ENCODE measurements at places on chromosomes 4 and X.

GRCh38 chr4:48290146-48290772 lies 20.6 kb upstream of the TEC start:
- no peak for DNase-seq

- DNase-seq: no peak
These were observed 31.2 kb downstream of the ATG4A start for GRCh38 chrX:108122748-108123147.

DNA sequence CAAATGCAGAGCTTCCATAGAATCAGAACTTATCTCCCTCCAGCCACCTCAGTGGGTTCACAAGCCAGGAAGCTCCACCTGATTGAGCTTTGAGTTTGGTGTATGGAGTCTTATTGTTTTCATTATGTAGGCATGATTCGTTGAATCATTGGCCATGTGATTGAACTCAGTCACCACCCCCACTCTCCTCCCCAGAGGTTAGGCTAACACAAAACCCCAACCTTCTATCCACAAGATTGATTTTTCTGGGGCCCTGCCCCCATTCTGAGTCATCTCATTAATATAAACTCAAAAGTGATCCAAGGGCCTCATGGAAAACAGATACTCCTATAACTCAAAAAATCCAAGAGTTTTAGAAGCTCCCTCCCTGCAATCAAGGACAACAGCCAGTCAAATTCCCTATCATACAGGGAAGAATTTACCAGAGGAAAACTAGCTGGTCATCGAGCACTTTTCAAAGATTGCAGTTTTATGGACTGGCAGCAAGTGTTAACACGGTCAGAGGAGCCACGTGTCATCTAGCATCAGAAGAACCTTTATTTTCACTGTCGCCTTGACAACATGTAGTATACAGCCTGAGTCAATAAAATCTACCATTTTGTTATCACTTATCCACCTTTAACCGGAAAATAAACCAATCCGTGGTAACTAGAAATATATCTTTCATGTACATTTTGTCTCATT lies 35.9 kb upstream of the GUCY1B1 start:
- DNase-seq: no peak

- DNase-seq: no peak
These were observed 106.8 kb upstream of the FAM47A start for GRCh38 chrX:34238896-34239295.

DNA sequence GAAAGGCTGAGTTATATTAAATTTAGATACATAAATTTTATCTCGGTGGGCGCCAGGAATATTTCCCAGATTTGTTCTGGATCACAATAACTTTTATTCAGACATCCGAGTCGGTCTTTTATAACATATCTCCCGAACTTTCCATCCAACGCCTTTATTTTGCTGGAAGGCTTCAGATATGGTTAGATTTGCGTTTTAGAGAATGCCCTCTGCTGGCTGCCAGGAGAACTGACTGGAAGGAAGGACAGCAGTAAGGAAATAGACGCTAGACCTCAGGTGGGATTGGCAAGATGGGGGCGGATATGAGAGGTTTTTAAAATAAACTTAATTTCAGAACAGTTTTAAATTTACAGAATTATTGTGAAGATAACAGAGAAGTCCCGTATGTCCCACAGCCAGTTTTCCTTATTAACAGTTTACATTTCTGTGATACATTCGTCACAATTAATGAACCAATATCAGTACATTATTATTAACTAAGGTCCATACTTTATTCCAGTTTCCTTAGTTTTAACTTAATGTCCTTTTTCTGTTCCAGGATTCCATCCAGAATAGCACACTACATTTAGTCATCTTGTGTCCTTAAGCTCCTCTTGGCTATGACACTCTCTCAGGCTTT lies 4.6 kb upstream of the KANTR start:
- DNase-seq: no peak

DNA sequence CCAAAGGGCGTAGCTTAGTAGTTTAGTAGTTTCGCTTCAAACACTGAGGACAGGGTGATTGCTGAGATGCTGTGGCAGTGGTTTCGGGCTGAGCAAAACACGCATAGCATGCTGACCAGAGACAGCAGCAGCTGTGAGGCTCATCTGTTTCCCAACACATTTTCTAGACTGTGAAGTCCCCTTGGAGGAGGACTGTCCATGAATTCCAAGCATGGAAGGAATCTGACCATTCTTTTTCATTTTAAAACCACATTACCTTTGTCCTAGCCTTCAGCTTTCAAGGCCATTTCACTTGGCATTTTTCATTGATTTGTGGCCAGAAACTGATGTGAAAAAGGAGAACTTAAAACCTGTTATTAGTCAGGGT lies 240.9 kb downstream of the PALLD start:
- DNase-seq: no peak

- no peak for DNase-seq
These were observed at the start of gene SPOCK3 for GRCh38 chr4:167234316-167234881. Gene SPOCK3, minus strand, starts transcription at chr4:167234494.

DNA sequence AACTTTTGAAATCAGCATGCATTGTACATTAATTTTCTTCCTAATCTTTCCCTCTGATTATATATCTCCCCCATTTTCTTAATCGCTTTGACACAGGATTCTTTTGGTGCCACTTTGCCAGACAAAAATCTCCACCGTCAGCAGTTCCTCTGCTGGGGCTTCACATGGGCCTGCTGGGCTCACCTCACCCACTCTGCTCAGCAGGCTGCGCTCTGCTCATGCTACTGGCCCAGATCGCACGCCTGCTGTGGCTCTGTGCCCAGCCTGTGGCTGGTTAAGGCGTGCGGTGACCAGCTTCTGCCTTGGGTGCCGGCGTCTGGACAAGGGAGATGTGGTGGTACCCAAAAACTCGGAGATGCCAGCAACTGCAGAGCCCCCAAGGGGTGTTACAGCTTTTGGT lies 31.1 kb downstream of the UCHL1 start:
- no peak for DNase-seq

DNA sequence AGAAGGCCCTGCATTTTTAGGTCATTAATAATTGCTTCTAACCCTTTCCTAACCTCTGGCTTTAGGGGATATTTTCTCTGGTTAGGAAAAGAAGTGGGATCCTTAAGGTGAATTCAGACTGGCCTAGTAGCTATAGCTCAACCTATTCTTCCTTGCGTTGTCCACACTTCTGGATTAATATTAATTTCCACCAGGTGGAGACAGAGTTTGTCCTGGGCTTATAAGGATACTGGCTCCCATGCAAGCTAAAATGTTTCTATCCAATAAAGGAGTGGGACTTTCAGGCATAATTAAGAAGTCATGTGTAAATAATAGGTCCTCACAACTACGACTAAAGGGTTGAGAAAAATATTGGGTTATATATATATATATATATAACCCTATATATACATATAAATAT lies 860.0 kb upstream of the POU3F4 start:
- no peak for DNase-seq

GRCh38 chr4:101933855-101934254 lies 143.3 kb downstream of the BANK1 start:
- DNase-seq: no peak

- no peak for DNase-seq
These were observed 20.7 kb downstream of the STX18 start for GRCh38 chr4:4521136-4521535.

DNA sequence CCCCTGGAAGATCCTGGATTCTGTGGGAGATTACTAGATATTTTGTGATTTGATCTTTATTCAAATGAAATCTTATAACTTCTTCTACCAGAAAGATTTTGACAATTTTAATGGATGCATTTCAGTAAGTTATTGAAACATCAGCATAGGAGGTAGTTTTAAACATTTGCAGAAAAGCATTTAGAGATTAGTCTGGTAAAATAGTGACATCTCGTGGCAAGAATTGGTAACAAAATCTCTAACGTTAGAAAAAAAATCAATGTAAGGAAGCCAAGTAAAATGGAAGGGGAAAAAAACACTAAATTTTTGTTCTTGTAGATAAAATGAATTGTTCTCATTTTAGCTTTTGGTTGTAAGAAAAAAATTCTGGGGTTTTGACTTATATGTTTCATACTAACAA lies 73.3 kb downstream of the TASL start:
- DNase-seq: no peak

GRCh38 chrX:2511326-2511725 lies 10.6 kb upstream of the DHRSX start:
- no peak for DNase-seq

DNA sequence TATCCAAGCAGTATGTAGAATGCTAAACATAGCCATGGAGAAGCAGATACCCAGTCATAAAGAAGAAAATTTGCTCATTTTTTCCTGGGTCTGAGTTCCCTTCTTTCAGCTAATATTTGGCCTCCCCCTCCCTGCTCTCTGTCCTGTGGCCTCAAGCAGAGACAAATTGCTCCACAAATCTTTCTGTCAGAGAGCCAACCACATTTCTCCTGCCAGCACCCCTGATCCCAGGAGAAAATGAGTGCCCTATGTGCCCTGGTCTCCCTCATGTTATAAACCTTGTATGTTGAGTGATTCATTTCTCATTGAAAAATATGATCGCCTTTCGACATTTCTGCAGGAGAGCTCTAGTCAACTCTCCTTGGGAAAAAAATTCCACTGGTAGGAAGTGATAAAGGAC lies 82.0 kb downstream of the TMEM156 start:
- no peak for DNase-seq

- no peak for DNase-seq
These were observed 86.2 kb downstream of the MAMLD1 start for GRCh38 chrX:150449313-150449712.

- peak; percentile 76 for DNase-seq
These were observed at the start of gene TBC1D14 for GRCh38 chr4:6909113-6909969. Gene TBC1D14, plus strand, starts transcription at chr4:6909826. Its CDS starts 13,564 bp downstream, at chr4:6923390.

DNA sequence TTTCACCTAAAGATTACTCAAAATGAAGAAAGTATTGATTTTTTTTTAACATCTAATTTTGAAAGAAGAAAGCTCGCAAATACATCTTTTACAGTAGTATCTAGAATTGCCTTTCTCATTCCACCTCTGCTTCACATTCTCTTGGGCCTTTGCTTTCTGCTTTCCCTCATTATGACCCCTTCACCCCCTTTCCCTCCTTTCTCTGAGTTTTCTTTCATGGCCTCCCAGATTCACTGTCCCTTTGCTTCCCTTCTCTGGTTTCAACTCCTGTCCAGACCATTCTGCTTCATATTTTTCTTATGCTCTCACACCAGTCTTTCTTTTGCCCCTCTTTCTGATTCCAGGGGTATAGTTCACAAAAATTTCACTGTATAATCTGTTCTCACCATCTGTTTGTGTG lies 29.0 kb downstream of the ADH5 start:
- DNase-seq: no peak

GRCh38 chr4:11469650-11470437 lies 41.1 kb upstream of the HS3ST1 start:
- DNase-seq: no peak

DNA sequence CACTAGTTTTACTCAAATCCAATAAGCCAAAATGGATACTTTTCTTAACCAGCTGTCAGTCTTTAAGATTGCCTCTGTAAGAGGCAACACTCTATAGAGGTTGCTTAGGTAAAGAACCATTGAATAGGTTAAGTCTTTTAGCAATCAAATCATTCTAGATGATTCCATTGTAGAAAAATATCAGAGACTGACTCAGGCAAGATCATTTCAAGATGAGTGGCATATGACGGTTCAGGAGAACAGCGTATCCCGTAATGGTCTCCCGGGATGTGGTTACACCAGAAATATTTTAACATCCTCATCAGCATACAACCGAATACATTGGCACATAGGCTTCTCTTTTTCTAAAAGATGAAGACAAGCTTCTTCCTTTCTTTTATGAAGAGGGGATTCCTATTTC lies 641.7 kb upstream of the AGA start:
- no peak for DNase-seq

- DNase-seq: no peak
These were observed 94.8 kb downstream of the MID1 start for GRCh38 chrX:10525381-10526120.

DNA sequence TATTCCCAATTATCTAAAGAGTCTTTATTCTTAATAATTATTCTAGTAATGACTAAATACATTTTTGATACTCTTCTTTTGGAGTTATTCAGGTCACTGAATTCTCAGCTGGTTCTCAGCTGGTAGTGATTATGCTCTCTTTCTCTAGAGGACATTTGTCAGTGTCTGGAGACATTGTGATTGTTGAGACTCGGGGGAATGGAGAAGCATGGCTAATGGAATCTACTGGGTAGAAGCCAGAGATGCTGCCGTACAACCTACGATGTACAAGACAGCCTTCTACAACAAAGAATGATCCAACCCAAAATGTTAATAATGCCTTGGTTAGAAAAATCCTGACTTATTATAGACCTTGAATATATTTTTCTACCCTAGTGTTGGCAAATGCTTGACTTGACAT lies 149.2 kb upstream of the ANKRD50 start:
- DNase-seq: no peak

GRCh38 chrX:5586726-5587125 lies 641.9 kb downstream of the NLGN4X start:
- DNase-seq: no peak

DNA sequence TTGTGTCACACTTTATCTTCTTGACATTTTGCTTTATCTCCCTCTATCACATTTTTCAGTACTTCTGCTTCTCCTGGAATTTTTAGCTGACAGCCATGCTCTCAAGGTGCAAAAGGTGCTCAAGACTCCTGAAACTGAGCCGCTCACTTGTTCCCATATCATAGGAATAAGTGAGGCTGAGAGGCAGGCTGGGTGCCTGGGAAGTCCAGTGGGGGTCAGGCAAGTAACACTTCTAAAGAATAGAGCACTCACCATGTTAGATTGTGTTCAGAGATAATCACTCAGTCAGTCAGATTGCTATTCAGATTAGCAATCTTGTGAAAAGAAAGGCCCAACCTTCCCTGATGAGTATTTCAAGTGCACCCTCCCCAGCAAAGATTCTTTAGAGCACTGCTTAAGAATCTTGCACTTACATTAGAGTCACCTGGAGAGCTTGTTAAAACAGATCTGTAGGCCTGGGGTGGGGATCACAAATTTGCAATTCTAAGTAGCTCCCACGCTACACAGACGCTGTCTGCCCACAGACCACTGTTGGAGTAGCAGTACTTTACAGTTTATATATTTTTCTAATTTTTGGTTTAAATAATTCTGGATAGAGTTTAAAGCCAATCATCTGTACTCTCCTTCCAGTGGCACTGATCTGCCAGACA lies 23.1 kb upstream of the LRAT start:
- no peak for DNase-seq

- DNase-seq: no peak
These were observed 23.5 kb upstream of the IRAK1 start for GRCh38 chrX:154043003-154043763.

DNA sequence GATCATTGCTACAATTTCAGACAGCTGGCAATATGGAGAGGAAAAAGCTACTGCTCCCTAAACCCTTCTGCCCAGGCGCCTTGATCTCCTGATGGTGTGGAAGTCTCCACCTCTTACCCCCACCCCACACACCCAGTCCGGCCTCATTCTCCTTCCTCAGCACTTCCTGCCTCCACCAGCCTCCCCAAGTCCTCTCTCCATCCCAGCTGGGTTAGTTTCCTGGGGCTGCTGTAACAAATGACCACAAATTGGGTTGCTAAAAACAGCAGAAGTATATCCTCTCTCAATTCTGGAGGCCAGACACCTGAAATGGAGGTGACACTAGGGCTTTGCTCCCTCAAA lies 1.1 kb upstream of the CCNQ start:
- DNase-seq: no peak

DNA sequence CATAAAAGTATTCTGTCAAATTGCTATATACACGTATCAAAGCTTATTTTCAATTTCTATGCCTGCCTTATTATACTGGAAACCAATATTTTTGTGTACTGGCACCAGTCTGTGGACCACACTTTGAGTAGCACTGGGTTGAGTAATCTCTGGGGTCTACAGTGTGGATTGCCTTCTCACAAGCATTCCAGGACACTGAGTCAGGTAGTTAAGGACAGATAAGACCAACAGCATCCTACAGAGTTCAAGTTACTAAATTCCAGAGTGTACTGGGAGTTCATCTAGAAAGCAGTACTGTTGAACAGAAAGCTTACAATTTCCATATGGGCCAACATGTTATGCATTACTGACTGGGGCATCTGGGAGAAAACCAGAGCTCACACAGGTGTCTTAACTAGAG lies 61.8 kb downstream of the VMA21 start:
- no peak for DNase-seq
